ENCODE measurements at places on chromosomes 2 and 18.

GRCh38 chr2:185473838-185474237, 264.8 kb upstream of the FSIP2 start:
- DNase-seq, result no peak

- DNase-seq, result no peak
These were observed 27.0 kb upstream of the ACVR1 start for GRCh38 chr2:157903151-157903550.

- peak; percentile 18 for DNase-seq
These were observed 23.4 kb downstream of the NEMP2 start for GRCh38 chr2:190511104-190511503.

DNA sequence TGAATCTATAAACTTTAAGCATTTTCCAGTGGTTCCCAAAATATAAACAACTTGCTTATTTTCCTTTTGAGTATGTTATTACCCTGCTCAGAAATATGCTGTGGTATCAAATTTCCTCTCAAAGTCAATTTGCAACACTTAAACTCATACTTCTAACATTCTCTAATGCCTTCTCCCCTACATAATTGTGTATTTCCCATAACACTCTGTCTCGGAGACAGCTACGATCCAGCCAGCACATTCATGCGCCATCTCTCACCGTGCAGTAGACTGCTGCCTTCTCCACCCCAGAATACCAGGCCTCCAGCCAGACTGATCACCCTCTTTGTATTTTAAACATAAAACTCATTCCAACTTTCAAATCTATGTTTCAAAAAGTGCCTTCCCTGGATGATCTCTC, 41.8 kb downstream of the TIMM21 start:
- no peak for DNase-seq

GRCh38 chr2:219302412-219302968, 6.7 kb downstream of the PTPRN start:
- no peak for DNase-seq

- no peak for DNase-seq
These were observed 6.2 kb upstream of the PER2 start for GRCh38 chr2:238294393-238295143.

DNA sequence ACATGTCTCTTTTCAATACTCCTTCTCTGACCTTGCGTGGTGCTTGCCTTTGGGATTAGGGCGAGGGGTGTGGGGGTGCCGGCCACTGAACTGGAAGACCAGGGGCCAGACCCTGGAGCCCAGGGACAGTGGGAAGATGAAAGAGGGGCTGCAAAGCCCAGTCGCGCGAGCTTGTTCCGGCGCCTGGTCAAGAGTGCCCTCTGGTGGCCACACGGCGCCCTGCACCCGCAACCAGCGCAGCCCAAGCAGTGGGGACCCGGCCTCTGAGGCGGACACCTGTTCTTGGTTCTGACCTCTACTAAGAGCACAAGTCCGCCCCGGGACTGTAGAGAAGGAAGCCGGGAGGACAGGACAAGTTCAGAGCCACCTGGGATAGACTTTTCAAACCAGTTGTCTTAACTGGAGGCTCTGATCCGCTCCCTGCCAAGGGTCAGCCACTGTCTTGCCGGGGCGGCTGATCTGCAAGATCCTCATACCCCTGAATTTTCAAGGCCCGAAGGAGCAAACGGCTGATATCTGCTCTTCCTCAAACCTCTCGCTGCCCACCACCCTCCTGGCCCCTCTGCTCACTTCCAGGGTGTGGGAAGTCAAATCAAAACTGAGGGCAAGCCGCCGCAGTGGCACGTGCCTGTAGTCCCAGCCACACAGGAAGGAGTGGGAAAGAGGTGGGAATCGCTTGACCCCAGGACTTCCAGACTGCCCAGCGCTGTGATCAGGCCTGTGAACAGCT, 14.9 kb upstream of the MSH6 start:
- DNase-seq, result peak; percentile 50

GRCh38 chr2:185347445-185347844, 391.2 kb upstream of the FSIP2 start:
- DNase-seq, result no peak

- no peak for DNase-seq
These were observed 67.8 kb downstream of the ASB1 start for GRCh38 chr2:238494573-238494961.

DNA sequence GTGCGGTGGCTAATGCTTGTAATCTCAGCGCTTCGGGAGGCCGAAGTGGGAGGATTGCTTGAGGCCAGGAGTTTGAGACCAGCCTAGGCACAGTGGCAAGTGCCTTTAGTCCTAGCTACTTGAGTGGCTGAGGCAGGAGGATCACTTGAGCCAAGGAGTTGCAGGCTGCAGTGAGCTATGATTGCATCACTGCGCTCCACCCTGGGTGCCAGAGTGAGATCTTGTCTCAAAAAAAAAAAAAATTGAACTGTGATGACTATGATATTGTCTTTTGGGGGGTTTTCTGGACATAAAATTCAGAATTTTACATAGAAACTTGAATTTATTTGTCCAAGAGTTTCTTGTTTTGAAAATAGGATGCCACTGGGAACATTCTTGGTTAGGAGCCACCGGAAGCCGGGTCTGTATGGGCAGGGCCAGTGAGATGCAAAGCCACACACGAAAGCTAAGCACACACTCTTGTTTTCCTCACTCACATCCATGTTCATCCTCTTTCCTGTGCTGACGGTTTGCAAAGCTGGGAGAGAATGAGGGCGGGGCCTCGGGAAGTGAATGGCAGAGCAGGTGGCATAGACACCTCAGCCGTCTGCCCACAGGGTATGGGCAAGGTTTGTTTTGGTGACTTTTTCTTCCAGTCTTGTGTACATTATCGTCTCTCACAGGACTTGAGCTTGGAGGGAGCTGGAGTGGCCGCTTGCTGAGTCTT, 12.6 kb downstream of the AGAP1 start:
- DNase-seq, result peak; percentile 92

DNA sequence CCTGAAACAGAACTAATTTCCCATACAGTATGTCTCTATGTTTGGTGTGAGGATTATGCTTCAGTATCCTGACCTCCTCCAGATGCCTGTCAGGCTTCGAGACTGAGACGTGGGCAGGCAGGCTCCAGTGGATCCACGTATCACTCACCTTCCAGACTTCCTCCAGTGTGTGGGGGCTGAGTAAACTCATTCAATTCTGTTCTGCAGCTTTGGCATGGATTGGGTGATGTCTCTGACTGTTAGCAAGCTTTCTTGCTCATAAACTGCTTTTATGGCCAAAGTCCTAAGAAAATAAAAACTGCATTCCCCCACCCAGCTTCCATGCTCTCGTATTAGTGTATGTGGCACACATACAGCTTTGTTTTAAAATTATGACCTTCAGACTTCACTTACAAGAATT, 53.6 kb downstream of the CCDC93 start:
- no peak for DNase-seq

DNA sequence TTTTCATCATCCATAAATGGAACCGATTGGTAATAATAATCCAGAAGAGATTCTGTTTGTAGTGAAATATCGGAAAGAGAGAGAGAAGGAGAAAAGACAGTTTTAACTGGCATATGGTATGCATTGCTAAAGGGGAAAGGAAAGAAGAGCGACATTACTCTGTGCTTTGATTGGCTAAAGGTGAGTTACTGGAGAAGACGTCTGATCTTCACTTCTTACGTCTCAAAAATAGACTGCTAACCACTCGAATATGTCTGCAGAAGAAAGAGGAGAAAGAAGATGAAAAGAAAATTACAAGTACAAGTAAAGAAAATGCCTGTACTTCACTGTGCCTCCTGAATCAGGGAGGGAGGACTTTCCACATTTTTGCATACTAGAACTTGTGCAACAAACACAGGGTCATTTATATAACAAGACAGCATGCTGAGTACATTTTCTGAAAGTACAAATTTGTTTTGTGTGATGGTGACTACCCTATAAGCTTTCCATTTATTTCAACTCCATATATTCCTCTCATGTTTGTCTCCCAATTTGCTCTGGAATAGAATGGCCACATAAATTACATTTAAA, 787.2 kb downstream of the RNF144A start:
- no peak for DNase-seq

DNA sequence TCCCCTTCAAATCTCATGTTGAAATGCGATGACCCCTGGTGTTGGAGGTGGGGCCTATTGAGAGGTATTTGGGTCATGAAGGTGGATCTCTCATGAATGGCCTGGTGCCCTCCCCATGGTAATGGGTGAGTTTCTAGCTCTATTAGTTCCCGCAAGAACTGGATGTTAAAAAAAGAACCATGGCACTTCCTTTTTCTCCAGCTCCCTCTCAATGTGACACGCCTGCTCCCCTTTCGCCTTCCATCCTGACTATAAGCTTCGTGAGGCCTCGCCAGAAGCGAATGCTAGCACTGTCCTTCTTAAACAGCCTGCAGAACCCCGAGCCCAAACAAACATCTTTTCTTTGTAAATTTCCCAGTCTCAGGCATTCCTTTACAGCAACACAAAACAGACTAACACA, 303.2 kb upstream of the REV1 start:
- no peak for DNase-seq

DNA sequence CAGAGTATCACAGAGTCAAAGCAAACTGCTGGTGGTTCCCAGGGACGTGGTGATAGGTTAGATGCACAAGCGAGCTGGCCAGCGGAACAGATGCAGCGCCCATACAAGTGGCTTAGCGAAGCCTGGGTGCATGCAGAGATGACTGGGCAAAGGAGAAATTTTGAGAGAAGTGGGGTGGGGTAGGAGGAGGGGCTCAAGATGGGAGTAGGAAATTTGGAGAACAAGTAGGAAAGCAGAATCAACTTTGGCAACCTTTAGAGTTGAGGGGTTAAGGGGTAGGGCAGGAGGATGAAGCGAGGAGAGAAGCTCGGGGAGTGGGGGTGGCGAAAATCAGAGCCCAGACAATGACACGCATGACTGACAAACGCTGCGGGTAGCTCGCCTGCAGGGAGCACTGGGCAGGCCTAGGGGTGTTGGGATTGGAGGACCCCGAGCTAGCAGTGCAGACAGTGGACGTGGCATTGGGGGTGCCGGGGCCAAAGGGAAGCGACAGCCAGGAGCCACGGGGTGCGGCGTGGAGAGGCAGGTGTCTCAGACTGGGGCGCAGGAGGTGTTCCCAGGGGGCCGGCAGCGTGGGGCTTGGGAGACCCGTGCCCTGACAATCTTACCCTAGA, 431 bp downstream of the FAM98A start:
- peak; percentile 14 for DNase-seq

- DNase-seq, result no peak
These were observed 96.5 kb upstream of the NFATC1 start for GRCh38 chr18:79299272-79299671.

DNA sequence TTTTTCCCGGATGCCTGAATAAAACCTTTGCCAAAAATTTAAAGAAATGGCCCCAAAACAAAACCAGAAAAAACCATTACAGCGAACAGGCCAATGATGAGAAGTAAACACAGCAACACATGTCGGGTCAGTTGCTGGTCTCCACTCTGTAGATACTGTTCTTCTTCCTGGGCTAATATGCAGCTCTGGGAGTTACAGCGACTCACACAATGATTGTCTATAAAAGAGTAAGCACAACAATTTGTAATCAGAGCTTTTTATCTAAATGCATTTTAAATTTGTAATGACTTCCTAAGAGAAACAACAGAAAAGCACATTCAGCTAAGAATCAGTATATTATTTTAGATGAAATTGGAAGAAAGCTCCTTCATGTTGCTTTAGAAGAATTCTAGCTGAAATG, 40.3 kb downstream of the GPR155 start:
- DNase-seq, result no peak

DNA sequence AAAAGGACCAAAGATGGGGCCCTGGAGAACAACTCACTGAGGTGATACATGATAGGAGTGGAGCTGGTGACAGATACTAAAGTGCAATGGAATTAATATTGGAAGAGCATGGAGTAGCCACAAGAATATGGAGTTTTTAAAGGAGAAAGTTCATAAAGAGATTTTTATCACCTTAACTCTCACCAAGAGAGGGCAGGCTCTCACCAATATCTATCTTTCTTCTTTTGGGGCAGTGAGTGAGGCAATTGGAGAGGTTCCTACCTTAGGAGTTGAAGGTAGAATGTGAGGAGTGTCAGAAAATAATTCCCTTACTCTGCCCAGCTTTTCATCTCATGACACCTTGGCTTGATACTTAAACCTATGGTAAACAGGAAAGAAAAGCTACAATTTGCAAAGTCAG, 233.7 kb upstream of the CWC22 start:
- peak; percentile 22 for DNase-seq

GRCh38 chr2:75870133-75870532, 159.4 kb upstream of the GCFC2 start:
- DNase-seq, result no peak

DNA sequence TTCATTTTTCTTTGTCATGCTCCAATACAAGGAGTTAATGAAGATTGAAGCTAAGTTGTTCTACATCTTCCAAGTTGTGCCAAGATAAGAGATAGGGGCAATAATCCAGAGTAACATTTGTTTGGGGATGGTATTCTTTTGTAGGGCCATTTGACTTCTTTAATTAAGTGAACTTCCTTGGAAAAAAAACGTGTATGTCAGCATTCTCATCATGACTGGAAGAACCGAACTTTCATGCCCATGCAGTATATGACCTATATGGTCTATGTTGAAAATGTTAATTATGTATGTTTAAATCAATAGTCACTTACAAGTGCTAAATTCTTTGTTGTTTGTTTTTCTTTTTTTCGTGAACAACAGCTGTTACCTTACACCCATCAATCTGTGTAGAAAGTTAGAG, 319.5 kb upstream of the LRRTM1 start:
- DNase-seq, result no peak

DNA sequence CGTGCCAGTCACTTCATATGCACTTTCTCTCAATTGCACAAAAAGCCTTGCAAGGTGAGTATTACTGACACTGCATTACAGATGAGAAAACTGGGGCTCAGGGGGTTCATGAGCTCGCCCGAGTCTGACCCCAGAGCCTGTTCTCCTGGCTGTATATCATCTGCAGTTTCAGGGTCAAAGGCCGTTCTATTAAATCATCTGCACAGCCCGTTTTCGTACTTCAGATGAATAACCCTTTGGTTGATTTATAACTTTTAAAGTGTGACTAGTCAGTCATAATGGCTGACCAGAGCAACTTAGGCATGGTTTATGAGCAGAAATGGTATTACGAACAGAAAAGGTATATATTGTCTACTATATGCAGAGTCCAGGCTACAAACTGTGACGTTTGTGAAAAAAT, 35.3 kb upstream of the NPAS2 start:
- no peak for DNase-seq

DNA sequence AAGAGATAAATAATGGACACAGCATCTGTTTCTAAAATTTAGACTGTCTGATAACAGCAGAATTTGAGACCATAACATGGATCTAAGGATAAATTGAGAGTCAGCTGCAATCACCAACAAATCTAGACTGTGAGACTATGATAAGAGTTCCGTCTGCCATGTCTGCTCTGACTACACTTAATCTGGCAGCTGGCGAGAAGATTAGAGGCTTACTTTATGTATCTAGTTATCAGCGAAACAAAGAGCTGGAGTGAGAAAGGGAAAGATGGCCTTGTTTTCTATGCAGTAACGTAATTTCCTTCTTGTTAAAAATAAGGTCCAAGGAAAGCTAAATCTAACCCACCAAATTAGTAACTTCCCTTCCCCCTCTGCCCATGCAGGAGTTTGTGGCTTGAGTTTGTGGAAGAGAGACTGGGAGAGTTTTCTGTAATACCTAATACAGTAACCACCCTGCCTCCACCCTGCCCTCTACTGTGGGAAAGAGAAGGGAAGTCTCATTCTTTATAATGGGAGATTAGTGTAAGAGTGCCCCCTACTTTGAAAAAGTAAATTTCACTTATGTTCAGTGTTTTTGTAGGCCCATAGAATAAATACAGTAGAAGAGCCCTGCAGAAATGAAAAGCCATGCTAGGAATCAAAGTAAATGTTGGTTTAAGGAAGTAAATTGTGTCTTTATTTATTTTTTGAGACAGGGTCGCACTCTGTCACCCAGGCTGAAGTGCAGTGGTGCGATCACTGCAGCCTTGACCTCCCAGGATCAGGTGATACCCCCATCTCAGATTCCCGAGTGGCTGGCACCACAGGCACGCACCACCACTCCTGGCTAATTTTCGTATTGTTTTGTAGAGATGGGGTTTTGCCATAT, 27.5 kb downstream of the EML4 start:
- peak; percentile 37 for DNase-seq

Measured in NCI-H510A treated with DMSO at 0.1 percent for 48 hours (cell line).